Stimulated activated CD8-positive, alpha-beta memory T cell treated with anti-CD3 and anti-CD28 coated beads, Interleukin-2, amount 100 ng/mL, for 48 hours (primary cell): ENCODE measurements at places on chromosomes 12 and 14.

GRCh38 chr14:68261092-68261842 is 441.7 kb downstream of the RAD51B start:
- no peak for DNase-seq

DNA sequence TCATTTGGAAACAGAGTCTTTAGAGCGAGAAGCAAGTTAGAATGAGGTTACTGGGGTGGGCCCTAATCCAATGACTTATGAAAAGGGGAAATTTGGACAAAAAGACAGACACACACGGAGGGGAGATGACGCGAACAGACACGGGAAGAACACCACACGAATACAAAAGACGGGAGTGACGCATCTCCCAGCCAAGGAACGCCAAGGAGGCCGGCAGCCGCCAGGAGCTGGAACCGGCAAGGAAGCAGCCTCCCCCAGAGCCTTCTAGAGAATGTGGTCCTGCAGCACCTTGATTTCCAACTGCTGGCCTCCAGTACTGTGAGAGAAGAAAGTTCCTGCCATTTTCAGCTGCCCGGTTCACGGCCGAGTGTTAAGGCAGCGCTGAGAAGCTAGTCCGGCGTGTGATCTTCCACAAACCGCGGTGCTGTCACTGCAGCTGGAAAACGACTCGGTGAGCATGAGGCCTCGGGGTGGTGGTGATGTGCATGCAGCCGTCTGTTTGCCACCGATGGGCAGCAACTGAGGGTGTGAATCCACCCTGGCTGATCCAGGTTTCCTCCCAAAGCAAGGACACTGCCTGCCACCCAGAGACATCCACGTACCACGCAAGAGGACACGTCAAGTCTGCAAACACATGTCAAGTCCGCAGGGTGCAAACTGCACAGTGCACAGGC is 124.5 kb downstream of the NCOR2 start:
- no peak for DNase-seq

- DNase-seq: no peak
These were observed 162.9 kb downstream of the LRIG3 start for GRCh38 chr12:58757422-58757821.

DNA sequence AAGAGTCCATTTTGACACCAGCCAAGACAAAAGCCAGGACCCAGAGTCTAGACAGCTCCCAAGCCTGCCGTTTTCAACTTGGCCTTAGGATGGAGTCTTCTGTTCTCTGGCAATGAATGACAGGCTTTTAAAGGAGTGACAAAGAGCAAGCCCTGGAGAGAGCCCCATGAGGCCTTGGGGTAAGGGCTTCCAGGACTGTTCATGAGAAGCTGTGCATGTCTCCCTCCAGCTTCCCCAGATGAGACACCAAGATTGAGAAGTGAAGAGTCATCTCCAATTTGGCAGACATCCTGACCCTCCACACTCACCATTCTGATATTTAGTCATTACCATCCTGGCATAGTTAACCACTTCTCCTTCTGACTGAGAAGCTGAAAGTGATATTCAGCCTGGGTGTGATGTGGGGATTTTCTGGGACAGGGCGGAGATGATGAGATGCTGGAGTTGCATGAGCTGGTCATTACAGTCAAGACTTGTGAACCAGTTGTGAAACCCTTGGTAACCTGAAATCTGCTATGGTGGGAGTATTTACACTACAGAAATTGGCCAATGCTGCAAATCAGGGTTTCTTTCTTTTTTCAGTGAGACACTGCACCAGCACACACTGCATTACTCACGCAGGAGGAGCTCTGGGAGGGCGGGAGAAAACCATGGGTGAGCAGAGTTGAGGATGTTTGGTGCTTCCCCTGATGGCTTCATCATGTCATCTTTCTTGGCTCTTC is 77.8 kb downstream of the VCPKMT start:
- peak; percentile 57 for DNase-seq

DNA sequence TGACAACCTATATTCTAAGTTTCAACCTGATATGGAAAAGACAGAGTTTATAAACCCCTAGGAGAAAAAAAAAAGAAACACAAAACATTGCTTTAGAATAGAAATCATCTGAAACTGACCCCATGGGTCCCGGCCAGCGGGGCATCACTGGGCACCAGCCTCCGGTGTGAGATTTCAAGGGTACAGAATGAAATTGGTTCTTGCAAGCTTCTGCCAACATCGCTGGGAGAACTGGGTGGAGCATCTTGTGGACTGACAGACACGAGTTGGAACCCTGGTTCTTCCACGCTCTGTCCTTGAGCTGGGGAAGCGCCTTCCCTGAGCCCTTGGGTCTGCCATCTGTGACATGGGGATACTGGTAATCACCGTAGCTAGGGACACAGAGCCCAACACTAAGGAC is 173.6 kb downstream of the PHETA1 start:
- no peak for DNase-seq

- no peak for DNase-seq
These were observed 4.5 kb downstream of the DCN start for GRCh38 chr12:91178139-91178561.

DNA sequence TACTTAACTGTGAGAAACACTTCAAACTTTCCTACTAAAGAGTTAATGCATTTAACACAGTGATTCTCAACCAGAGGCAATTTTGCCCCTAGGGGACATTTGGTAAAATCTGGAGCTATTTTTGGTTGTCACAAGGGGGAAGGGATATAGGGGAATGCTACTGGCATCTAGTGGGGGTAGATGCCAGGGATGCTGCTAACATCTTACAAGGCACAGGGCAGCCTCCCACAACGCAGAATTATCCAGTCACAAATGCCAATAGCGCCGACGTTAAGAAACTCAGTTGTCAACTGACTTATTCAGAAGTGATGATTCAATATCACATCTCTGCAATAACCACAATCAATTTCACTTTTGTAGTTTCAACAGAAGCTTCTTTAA is 2.0 kb downstream of the EEA1 start:
- peak; percentile 4 for DNase-seq

GRCh38 chr14:95163132-95163531 is 5.8 kb upstream of the DICER1 start:
- DNase-seq: no peak

- DNase-seq: no peak
These were observed 188.5 kb downstream of the ALX1 start for GRCh38 chr12:85468356-85469157.
